ENCODE measurements at places on chromosomes 7 and 10.
A peak's percentile ranks its signal among the peaks of the same experiment; 100 is the strongest.

GRCh38 chr10:49177391-49178355, 10.5 kb downstream of the TMEM273 start:
- peak; percentile 40 for DNase-seq

DNA sequence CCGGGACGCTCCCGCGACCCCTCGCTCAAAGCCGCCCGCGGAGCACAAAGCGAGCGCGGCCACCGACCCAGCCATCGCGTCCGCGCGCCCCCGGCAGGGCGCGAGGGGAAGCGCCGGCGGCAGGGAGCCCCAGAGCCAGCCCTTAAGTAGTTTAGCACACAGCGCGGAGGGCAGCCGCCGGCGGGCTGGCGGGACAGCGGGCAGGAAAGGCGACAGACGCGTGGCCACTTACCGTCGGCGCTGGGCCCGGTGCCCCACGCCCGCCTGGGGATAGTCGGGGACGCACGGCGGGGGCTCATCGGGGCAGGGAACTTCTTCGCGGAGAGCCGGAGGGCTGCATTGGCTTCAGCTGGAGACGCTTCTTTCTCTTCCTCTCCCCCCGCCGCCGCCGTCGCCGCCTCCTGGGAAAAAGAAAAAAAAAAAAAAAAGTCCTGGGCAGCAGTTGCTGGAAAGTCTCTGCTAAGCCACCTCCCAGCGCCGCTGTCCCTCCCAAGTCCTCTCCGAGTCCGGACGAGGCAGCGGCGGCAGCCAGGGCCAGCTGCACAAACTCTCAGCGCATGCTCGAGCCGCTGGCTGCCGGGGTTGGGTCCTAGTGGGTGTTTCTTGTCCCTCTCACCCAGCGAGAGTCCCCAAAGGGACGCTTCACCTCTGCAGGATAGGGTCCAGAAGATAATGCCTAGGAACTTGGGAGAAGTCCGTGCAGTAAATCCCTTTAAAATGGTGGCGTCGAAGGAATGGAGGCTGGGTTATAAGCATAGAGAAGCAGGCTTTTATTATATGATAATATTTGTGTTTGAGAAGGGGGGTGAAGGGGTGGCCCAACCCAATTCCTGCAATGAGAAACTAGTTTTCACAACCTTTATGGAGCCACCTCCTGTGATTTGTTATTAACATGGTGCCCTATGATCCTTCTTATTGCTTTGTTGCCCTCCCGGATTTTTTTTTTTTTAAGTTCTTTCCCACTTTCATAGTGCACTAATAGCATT, at the start of gene TSPAN12:
TSPAN12 (minus strand) TSS at position 557 of the 986 bp plus-strand sequence. CDS start 1,381 bp downstream, outside the sequence.
- peak; percentile 56 for DNase-seq

- no peak for DNase-seq
Observed at GRCh38 chr10:71854031-71854430, 3.0 kb upstream of the PSAP start.

DNA sequence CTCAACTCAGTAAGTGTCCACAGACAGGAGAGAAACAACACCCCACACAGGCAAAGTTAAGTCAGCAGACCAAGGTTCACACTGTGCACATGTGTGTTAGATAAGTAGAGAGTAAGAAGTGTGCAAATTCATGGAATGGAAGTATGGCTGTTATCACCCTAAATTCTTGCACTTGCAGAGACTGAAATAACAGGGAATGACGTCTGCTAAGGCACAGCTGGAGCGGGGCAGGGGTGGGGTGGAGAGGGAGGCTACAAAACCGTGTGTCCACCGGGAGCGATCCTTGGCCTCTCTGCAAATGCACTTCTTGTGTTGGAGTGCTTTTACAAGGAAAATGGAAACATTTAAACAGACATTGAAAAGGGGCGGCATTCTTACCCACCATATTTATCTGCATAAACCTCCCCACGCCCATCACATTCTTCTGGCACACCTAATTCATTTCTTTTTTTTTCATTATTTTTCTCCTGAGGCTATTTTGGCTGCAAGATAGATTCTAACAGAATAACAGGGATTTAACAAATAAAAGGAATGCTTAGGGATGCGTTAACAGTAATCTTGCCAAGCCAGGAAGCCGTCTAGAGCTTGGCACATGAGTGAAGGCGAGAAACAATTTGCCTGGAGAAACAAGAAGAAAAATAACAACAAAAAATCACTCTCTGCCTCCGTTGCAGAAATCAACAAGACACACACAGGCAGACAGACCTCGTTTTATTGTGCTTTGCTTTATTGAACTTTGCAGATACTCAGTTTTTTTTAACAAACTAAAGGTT, 30.1 kb downstream of the TNS3 start:
- DNase-seq, result no peak

DNA sequence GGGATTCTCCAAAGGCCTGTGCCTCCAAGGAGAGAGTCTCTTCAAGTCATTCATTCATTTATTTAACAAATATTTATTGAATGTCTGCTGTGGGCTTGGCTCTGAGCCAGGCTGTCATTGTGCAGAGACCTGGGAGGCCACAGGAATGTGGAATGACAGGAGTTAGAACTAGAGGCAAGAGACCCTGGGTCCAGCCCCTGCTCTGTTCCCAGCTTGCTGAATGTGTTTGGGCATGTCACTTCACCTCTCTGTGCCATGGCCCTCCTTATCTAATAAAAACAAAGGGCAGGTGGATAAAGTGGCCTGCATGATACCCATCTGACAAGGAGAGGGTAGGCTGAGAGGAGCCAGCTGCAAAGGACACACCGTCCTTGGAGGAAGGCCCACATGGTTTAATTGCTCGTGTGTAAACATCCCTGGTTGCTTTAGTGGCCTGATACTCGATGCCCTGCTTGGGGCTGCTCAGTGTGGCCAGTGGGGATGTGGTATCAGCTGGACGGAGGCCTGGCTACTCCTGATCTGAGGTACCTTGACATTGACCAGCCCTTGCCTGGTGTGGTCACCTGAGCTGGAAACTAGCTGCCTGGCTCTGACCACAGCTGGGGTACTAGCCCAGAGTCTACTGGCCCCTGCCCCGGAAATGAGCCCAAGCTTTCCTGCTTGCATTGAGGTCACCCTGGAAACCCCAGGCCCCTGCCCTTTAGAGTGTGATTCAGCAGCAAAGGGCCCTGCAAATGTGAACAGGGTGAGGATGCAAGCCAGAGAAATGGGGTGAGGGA, 116.2 kb downstream of the CDH23 start:
- DNase-seq, result no peak

DNA sequence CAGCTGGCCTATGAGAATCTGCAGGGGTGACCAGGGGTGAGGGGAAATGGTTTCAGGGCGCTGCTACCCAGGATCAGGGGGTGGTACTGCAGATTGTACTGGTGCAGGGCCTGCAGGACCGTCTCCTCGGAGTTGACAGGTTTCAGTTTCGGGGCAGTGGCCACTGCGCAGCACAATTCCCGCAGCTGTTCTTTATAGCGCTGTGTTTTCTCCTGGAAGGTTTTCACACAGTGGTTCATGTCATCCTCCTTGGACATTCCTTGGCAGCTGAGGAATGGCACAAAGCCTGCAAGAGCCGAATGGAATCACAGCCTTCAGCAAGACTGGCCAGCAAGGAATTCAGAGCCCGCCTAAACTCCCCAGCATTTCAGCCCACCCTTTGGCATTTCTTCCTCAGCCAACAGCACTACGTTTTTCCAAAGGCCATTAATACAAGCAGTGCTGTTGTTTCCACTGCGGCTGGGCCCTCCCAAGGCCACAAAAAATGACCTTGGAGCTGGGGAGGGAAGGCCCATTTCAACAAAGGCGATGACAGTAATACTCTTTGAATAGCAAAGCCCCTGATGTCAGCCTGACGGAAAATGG, 44.9 kb downstream of the PNLIPRP2 start:
- no peak for DNase-seq

DNA sequence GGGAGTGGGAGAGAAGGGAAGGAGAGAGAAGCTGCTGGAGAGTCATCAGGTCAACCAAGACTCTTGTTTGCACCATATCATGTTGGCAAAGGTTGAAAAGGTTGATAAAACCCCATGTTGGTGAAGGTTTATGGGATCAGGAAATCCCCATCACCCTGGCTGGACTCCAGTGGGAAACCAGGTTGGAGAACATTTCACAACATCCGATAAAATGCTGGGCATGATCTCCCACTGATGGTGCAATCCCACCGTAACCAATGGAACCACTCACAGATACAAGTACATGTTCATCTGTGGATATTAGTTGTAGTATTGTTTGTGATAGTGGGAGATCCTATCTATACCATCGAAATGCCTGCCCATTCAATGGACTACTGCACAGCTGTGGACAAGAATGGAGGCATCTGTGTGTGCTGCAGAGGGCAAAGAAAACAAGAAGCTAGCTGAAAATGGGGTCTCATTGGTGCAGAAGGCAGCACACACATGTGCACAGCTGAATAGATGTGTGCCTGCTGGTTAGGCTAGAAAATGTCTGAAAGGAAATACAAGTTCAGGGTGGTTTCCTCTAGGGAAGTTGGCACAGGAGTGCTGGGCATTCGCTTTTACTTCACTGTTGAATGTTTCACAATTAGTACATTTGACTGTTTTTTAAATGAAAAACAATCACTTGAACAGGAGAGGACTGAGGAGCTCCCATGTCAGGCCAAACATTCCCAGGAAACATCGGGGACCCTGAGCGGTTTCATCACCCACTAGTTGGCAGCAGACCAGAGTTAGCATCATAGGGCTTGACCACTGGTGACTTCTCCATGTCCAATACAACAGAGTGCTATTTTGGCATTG, 80.4 kb upstream of the MGMT start:
- no peak for DNase-seq

- DNase-seq, result no peak
Observed at GRCh38 chr7:74302745-74303221, 13.6 kb downstream of the CLIP2 start.

DNA sequence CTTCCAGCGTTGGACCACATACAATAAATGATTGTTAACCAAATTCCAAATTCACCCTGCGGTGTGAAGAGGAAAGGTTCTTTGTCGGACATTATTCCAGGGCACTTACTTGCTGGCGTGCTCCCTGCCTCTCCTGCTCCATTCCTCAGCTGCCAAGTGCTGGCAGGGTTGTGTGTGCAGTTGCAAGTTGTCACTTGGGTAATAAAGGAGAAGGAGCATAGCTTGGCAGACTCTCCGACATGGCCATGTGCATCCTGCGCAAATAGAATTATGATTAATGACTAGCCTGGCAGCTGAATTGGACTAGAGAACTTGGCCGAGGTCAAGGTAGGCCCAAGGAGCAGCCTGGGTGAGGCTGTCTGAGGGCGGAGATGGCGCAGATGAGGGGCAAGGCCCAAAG, 92.3 kb upstream of the ELMO1 start:
- no peak for DNase-seq

- DNase-seq, result no peak
Observed at GRCh38 chr10:11441151-11441535, 170.3 kb downstream of the USP6NL start.

GRCh38 chr7:65238785-65239184, 134.9 kb upstream of the ZNF92 start:
- no peak for DNase-seq

- DNase-seq, result no peak
Observed at GRCh38 chr7:45328403-45328981, 170.9 kb downstream of the RAMP3 start.

- DNase-seq, result no peak
Observed at GRCh38 chr10:110901954-110902819, 16.8 kb downstream of the BBIP1 start.

DNA sequence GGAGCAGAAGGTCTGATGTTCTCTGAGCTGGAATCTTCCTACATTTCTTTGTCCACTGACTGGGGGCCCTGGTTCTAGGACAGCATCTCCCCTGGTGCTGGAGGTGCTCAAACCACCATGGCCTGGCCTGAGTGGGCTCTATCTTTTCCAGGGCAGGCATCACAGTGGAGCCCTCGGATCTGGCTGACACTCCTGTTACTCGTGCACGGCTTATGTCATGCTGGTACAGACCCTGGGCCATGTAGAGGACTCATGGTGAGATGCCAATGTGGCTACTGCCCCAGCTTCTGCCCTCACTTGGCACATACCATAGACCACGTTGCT, 96.0 kb downstream of the HIPK2 start:
- no peak for DNase-seq

- no peak for DNase-seq
Observed at GRCh38 chr10:49756641-49757040, 5.5 kb downstream of the OGDHL start.

- DNase-seq, result no peak
Observed at GRCh38 chr7:141891336-141891735, 24.9 kb upstream of the OR9A4 start.

GRCh38 chr7:117323851-117324711, 1.2 kb upstream of the WNT2 start:
- no peak for DNase-seq

DNA sequence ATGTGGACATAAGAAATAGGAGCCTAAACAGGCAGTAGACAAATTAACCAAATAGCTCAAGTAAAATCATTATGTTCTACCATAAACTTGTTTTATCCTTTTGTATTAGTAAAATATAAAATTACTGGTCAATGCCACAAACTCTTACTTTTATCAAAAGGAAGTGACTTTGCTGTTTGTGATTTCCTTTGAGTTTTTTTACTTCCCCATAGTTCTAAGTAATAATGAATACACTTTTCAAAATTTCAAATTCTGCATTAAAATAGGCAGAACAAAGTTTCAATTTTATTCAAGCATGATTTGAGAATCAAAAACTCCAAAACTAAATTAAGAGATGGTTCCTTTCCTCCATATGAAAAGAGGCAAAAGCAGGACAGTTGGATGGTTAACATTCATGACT, 139.7 kb upstream of the ABCB5 start:
- DNase-seq, result no peak

GRCh38 chr10:75610183-75610582, 178.8 kb downstream of the LRMDA start:
- DNase-seq, result no peak

DNA sequence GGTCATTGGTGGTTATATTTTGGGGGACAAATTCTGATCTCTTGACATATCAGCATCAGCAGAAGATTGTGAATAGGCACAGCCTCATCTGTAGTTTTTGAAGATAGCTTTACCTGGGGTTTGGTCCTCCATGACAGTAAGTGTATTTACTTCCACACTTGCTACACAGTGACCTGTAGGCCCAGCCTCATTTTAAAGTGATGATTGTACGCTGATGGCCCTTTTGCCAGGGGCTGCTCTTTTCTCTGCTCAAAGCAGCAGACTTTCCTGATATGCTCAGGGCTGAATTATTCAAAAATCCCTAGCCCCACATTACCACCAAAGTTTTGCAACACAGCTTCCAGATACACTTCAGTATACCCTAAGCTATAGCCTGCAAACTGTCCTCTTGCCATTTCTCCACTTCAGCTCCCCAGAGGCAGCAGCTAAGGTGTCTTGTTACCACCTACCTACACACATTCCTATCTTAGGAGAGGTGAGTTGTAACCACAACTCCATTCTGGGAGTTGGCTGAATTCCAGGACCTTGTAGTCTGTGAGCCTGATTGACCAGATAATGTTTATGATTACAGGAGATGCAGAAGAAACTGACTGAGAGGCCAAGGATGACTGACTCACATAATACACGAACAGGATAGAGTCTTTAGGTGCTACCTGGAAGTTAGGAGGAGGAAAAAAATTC, 6.0 kb downstream of the ASB4 start:
- DNase-seq, result no peak

GRCh38 chr10:103469201-103469600, 9.8 kb downstream of the CALHM3 start:
- no peak for DNase-seq

DNA sequence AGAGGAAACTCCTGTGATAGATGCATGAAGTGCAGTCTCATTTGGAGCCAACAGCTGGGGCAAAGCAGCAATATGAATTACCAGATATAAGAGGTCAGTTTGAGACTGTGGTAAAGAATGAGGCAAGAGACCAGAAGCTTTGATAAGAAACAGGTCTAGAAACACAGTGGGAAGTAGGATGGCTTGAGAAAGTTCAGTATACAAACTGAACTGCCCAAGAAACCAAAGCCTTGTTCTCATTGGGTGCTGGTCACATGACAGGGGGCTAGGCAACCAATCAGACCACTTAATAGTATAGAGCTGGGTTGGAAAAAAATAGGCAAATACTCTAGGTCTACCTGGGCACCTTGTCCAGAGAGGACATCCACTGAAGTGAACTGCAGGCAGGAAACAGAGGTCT, 46.2 kb upstream of the PLCE1 start:
- DNase-seq, result no peak
